ENCODE measurements at places on chromosomes 16 and 17. TPM values are rescaled to one million over a fixed set of nuclear protein-coding genes. Genes with fewer than 3 reads are reported as not detected.
A peak's percentile ranks its signal among the peaks of the same experiment; 100 is the strongest.

Gene COPRS
- total RNA-seq = 17.1 TPM

Gene ZG16B
- not detected for total RNA-seq

Gene HSD17B2
- not detected for total RNA-seq

DNA sequence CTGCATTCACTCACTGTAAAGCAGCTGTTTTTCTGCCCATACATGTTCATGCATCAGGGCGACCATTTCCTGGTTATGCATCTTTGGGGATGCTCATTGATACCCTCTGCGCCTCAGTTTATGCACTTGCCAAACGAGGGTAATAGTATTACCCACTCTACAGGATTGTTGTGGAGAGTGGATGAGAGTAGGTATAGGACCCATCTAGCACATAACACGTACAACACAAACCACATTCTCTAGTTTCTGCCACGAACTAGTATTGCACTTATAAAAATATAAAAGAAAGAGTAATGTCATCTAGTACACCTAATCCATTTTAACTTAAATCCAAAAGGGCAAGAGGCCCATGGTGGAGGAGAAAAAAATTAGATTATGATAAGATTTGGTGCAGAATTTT is 231.7 kb downstream of the SLC39A11 start:
- no peak overlapping the region for H3K4me3 ChIP-seq
- no peaks in the 10 kb centered on the region for H3K4me1 ChIP-seq
- no peaks in the 10 kb centered on the region for H3K27me3 ChIP-seq
- no peak overlapping the region for H3K27ac ChIP-seq

GRCh38 chr16:12744860-12745259 is 58.8 kb downstream of the CPPED1 start:
- no peaks in the 10 kb centered on the region for H3K36me3 ChIP-seq
- H3K4me3 ChIP-seq = no peak overlapping the region
- DNase-seq = no peak
- H3K27ac ChIP-seq = no peak overlapping the region

DNA sequence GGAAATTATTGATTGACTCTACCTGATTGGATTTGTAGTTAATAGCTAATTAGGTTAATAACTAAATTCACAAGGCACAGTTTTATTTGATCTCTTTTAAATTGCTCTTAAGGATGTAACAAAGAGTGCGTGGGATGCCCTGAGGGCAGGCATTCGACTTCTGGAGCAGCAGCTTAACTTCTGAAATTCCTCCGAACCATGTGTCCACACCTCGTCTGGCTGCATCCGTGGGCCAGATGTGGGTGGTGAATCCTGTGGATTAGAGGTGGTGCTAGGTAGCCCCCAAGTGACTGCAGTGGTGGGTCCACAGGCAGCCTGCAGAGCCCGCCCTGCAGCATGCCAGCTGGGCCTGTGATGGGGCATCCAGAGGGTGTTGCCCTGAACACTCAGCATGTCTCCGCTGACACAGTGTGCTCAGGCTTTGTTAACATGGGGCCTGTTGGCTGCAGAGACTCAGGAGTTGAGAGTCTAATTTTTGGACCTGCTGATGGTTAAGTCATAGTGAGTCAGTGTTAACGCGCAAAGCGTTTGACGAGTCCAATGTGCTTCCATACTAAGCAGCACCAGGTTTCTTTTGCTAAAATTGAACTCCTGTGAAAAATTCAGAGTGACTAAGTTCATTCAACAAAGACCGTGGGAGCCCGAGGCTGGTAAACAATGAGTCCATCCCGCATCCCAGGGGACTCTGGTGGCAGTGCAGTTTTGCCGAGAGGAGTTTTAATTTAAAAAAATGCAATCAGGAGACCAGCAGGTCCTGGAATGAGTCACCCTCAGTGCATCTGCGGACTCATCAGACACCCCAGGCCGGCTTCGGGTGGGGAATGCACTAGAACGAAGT is 3.8 kb upstream of the NPB start:
- peaks cover 13% of the 10 kb centered on the region for H3K27me3 ChIP-seq
- DNase-seq = no peak
- peaks cover 2% of the 10 kb centered on the region for H3K36me3 ChIP-seq
- H3K4me1 ChIP-seq = peaks cover 15% of the 10 kb centered on the region
- H3K4me3 ChIP-seq = no peak overlapping the region
- H3K27ac ChIP-seq = no peak overlapping the region

DNA sequence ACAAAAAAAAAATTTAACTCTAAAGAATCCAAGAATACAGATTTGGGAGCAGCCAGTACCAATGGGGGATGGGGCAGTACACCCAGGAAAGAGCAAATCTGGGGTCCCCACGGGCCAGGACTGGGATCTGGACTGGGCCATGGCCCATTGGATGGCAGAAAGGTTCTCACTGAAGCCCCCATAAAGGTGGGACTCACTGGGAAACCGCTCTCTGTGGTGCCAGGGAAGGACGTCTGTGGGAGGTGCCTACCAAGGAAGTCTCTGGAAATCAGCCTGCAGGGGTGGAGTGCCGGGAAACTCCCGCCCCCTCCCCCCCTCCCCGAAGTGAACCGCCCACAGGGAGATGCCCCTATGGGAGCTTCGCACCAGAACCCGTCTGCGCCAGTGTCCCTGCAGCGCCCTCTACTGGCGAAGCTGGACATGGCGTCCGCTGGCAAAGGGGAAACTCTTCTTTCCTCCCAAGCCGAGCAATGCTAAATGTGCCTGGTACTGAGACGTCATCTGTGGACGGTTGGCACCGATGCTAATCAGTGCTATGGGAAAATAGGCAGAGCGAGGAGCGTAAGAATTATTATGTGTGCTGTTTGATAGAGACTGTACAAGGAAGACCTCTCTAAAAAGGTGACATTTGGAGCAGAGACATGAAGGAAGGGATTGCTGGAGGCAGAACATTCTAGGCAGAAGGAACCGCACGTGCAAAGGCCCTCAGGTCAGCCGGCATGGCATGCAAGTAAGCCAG is 671.1 kb downstream of the WWOX start:
- H3K4me1 ChIP-seq = peaks cover 10% of the 10 kb centered on the region
- no peak overlapping the region for H3K4me3 ChIP-seq
- H3K36me3 ChIP-seq = no peaks in the 10 kb centered on the region
- H3K27me3 ChIP-seq = no peaks in the 10 kb centered on the region
- DNase-seq = peak; percentile 84

DNA sequence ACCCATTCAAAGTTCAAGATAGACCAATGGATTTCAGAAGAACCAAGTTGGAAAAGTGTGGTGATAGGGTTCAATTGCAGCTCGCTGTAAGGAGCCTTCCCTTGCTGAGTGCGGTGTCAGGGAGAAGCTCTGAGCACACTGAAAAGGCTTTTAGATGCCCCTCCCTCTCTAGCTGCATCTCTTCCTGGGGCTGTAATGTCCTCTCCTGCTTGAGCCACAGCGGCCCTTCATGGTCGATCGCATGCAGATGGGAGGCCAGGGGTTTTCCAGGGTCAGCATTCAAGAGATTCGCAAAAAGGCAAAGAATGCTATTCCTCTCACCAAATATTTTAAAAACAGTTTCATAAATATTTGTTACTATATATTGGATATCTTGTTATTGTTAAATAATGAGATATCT is 23.7 kb downstream of the ZC3H18 start:
- H3K4me1 ChIP-seq = peaks cover 9% of the 10 kb centered on the region
- H3K4me3 ChIP-seq = no peak overlapping the region
- H3K27ac ChIP-seq = no peak overlapping the region
- DNase-seq = no peak
- peaks cover 11% of the 10 kb centered on the region for H3K36me3 ChIP-seq
- no peaks in the 10 kb centered on the region for H3K27me3 ChIP-seq

DNA sequence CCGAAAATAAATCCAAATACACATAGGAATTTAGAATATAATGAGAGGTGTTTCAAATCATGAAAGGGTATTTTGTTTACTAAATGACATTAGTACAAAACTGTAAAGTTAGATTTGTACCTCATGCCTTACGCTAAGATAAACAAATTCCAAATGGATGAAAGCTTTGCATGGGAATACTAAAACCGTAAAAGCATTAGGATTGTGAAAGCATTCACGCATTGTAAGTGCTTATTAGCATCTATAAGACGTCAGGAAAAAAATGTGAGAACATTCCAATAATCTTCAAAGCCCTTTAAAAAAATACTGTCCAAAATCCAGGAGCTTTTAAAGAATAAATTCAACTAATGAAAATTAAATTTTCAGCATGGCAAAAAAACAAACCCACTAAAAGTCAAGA is 24.8 kb upstream of the ALOX15 start:
- H3K4me3 ChIP-seq = no peak overlapping the region
- H3K27ac ChIP-seq = no peak overlapping the region
- DNase-seq = no peak
- no peaks in the 10 kb centered on the region for H3K36me3 ChIP-seq
- H3K4me1 ChIP-seq = no peaks in the 10 kb centered on the region
- H3K27me3 ChIP-seq = peaks cover 6% of the 10 kb centered on the region

- no peak overlapping the region for H3K4me3 ChIP-seq
- no peaks in the 10 kb centered on the region for H3K36me3 ChIP-seq
These were observed 108.1 kb upstream of the ERCC4 start for GRCh38 chr16:13811834-13812233.

DNA sequence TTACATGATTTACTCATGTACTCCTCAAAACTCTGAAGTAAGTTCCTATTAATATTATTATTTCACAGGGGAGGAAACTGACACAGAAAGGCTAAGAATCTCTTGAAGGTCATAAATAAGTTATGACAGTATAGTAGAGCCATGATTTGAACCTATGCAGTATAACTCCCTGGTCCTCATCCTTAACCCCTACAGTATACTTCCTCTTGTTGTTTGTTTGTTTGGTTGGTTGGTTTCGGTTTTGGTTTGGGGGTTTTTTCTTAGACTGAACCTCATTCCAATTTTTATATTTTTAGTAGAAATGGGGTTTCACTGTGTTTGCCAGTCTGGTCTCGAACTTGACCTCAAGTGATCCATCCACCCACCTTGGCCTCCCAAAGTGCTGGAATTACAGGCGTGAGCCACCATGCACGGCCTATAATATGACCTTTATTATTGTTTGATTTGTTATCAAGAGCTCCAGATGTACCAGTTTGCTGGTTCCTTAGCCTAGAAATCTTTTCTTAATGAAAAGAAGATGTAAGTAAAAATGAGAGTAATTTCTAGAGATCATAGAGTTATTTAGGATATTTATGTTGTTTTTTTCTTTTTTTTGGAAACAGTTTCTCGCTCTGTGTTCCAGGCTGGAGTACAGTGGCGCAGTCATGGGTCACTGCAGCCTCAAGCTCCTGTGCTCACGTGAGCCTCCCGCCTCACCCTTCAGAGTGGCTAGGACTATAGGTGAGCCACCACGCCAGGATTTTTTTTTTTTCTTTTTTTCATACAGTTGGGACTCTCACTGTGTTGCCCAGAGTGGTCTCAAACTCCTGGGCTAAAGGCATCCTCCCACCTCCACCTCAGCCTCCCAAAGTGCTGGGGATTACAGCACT is 4.8 kb downstream of the PRR11 start:
- DNase-seq = peak; percentile 16
- peaks cover 6% of the 10 kb centered on the region for H3K4me1 ChIP-seq
- no peak overlapping the region for H3K4me3 ChIP-seq
- H3K36me3 ChIP-seq = no peaks in the 10 kb centered on the region
- H3K27me3 ChIP-seq = no peaks in the 10 kb centered on the region
- H3K27ac ChIP-seq = peak overlapping the region; percentile 41

GRCh38 chr16:78461496-78462287 is 362.2 kb downstream of the WWOX start:
- H3K36me3 ChIP-seq = no peaks in the 10 kb centered on the region
- DNase-seq = no peak
- H3K27ac ChIP-seq = no peak overlapping the region

Measured in B cell (primary cell).